Small intestine (tissue), 16 donors: ENCODE measurements at places on chromosomes 16 and 17.
A peak's percentile ranks its signal among the peaks of the same experiment; 100 is the strongest.

DNA sequence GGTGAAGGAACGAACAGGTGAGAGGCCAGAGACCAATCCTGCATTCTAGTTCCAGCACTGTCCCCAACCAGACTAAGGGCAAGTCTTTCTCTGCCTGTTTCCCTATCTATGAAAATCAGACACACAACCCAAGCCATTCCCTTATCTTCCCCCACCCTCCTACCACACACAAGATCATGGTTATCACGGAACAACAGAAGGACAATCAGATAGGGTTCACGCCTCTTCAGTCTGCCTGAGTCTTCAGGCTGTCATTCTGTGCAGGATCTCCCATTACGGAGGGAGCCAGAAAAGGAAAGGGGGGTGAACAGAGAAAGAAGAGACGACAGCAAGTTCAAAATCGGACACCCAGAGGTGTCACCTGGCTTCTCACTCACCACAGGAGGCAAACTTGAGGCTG is 11.1 kb downstream of the TLE7 start:
- DNase-seq: no peak

DNA sequence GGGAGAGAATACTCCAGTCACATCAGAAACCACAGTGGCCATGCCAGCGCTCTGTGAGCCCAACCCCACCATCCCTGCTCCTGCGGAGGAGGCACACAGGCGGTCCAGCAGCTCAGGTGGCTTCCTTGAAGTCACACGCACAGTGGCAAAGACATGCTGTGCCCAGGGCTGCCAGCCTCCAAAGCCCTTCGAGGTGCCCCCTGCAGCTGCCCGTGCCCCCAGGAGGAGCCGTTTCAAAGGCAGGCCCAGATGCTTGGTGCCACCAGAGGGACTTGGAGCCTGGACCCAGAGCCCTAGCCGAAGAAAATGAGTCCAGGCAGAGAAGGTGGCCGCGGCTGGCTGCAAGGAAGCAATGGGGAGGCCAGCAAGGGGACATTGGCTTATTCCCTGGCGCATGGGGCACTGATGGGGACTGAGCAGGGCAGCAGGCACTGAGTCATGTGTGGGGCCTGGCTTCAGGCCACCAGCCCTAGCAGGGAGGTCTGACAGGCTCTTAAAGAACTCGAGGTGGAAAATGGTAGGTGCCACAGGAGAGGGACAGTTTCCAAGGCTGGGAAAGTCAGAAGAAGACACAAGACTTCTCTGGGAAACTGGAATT is 17.2 kb upstream of the CACNG1 start:
- no peak for DNase-seq

- no peak for DNase-seq
Measured at GRCh38 chr16:17591655-17592405, 121.1 kb upstream of the XYLT1 start.

- no peak for DNase-seq
Measured at GRCh38 chr16:89476811-89477261, 13.5 kb downstream of the ANKRD11 start.

- peak; percentile 64 for DNase-seq
Measured at GRCh38 chr17:50687200-50688066, 20.3 kb downstream of the ANKRD40 start.

DNA sequence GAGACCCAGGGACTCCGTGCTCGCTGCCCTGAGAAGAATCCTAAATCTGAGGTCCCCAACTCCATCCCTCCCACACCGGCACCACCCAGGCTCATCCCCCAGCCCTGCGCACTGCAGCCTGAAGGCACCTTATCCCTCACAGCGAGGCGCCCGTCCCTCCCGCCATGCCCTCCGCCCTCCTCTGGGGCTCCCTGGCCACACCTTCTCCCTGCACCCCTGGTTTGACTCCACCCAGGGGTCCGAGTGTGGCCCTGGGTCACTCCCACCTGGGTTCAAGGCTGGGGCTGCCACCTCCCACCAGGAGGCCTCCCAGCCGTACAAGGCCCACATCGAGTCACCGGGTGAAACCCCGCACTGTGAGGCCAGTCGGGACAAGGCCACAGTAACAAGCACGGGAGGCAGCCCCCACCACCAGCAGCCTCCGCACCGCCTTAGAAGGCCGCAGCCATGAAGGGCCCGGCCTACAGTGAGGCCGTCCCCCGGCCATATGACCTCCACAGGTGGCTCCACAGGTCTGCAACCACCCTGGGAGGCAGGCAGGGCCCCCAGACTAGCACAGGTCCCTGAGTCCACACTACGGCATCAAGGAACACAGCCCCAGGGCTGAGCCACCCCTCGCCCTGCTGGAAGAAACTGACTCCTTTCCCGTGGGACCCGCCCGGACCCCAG is 8.3 kb downstream of the HAGH start:
- DNase-seq: no peak

GRCh38 chr17:80689129-80689619 is 144.5 kb downstream of the RPTOR start:
- DNase-seq: no peak

DNA sequence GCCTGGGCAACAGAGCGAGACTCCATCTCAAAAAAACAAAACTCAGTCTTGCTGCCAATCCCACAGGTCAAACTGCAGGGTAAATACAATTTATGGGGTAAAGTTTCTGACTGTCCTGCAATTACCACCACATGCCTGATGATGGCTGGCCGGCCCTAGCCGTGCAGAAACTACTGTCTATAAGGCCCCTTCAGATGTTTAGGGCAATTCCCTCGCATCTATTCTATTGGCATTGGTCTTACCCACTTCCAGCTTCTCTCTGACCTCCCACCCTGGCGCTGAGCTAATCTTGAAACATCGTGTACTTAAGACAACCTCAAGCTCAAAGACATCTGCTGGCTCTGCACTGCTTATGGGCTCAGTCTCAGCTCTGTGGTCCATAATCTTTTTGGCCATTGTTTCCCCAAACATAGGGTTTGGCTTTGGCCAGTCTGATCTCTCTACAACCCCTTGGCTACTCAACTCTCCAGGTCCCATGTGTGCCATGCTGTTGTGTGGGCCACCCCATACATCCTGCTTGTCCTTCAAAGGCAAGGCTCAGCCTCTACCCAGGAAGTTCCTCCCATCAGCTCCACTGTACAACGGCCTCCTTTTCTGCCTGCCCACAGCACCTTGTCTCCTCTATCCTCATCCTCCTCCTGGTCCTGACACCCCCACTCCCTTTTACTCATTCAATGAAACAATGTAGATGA is 16.6 kb downstream of the MAP3K14 start:
- no peak for DNase-seq

DNA sequence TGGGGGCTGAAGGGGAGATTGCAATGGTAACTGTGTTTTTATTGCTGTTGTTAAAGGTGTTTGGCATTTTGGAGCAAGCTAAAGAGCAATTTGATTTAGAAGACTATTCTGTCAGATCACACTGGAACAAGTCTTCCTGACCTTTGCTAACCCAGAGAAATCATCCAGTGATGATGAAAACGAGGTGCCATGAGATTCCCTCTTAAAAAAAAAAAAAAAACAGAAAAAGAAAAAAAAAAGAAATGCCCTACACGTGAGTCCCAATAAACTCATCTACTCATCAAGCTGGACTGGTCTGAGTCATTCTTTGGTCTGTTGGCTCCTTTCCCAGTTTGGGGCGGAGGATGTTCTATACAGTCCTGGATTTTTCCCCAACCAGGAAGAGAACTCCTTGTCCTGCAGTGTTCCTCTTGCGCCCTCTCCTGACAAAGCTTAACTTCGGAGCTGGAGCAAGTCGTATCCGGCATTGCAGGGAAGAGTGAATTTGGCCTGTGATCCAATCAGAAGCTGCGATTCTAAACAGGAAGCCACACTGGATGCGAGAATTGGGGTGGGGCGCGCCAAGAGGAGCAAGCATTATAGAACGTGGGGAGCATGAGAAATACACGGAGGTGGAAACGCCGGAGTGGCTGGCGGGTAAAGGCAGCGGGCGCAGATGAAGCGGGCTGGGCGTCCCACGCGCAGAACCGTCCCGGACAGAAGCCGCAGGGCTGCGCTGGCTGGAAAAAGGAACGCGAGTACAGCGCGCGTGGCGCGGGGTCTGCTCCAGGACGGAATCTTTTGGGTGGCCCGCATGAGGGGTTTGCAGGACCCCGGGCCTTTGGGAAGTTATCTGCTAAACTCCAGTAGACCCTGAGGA is 22.4 kb upstream of the CRYM start:
- peak; percentile 100 for DNase-seq

- DNase-seq: no peak
Measured at GRCh38 chr16:67764158-67764667, 42.1 kb downstream of the RANBP10 start.

GRCh38 chr16:27319257-27319965 is 5.6 kb downstream of the IL4R start:
- DNase-seq: no peak

- no peak for DNase-seq
Measured at GRCh38 chr17:42354956-42355843, 33.0 kb downstream of the STAT3 start.

DNA sequence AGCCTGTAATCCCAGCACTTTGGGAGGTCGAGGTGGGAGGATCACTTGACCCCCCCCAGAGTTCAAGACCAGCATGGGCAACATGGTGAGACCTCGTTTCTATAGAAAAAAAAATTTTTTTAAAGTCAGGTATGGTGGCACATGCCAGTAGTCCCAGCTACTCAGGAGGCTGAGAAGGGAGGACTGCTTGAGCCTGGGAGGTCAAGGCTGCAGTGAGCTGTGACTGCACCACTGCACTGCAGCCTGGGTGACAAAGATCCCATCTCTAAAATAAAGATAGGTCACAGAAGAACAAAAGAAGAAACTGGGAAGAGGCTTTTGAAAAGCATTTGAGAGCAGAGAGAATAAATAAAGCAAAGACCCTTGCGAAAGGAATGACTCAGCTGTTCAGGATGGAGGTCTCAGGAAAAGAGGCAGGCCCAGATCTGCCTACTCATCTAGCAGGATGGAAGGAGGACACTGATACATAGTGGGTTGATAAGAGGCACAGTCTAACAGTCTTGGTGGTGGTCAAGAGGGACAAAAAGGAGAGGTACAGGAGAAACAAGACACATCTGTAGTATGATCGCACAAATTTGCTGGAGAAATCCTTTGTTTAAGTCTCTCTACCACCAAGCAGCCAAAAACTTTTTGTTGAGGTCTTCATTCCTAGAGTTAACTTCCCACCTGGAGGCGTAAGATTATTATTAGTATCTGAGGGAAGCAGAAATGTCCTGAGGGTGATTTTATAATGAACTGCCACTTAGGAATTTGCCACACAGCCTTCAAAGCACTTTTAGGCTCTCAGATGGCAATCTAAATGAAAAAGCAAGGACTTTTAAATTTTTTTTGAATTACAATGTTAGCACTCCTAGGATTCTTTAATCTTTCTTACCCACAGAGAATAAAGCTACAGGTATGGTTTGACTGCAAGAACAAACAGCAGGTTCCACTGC is 17.6 kb downstream of the ZSWIM7 start:
- DNase-seq: no peak

DNA sequence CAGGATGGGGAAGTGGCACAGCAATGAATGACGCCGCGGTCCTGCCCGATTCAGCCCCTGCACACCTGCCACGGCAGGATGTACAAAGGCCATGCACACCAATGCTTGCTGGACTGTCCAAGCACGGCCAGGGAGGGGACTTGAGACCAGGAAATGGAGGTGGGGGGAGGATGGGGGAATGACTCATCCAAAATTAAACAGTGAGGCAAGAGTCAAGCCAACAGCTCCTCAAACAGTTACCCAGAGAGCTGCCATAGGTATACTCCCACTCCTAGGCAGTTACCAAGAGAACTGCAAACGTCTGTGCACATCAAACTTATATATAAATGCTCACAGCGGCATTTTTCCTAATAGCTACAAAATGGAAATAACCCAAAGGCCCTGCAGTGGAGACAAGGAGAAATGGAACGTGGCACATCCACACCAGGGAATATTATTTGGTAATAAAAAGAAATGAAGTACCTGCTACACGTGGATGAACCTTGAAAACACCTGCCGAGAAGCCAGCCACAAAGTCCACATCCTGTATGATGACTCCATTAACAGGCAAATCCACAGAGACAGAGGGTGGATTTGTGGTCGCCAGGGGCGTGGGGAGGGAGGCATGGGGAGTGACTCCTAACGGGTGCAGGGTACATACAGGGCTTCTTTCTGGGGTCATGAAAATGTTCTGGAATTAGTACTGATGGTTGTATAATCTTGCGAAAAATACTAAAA is 54.1 kb downstream of the VAC14 start:
- DNase-seq: peak; percentile 68

DNA sequence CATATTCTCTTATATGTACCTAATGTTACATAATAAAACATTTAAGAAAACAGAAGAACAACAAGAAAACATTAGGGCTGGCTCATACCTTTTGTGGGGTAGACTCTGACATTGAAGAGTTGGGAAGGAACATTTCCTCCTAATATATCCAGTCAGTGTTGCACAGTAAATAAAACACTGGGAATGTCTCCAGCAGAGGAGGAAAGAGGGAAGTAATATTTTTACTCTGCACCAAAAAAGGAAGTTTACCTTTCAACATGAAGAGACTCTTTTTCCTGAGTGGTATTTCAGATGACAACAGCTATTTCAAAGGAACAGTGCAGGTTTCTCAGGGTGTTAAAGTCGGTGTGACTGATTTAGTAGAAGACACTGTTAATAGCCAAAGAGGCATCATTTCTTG is 31.9 kb downstream of the EPN2 start:
- DNase-seq: no peak

DNA sequence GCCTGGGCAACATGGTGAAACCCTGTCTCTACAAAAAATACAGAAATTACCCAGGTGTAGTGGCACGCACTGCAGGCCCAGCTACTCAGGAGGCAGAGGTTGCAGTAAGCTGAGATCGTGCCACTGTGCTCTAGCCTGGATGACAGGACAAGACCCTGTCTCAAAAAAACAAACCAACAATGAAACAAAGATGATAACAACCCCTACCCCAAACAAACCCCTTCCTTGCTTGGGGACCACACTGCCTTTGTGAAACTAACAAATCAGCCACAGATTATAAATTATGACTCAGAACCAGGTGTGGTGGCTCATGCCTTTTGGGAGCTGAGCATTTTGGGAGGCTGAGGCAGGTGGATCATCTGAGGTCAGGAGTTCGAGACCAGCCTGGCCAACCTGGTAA is 75.3 kb upstream of the RPH3AL start:
- DNase-seq: no peak

GRCh38 chr17:74843352-74843627 is 16.4 kb downstream of the GRIN2C start:
- DNase-seq: no peak

DNA sequence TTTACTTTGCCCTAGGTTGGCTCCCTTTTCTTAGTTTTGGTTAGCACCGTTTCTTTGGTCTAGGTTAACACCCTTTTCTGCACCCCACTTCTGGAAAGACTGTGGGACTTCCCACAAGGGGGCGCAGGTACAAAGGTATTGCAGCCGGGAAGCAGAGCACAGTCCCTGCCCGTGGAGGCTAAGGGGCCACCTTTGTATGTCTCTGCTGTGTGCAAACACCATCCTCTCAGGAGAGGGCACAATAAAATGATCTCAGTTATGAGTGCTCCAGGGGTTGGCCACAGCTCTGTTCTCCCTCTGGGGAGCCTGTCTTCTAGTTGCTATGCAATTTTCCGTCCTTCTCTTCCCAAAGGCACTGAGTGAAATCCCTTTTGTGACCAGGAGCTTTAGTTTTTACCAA is 28.4 kb upstream of the TMC5 start:
- DNase-seq: peak; percentile 90

GRCh38 chr17:30368912-30369720 is 9.6 kb upstream of the CPD start:
- DNase-seq: no peak

- DNase-seq: no peak
Measured at GRCh38 chr16:22898131-22898530, 84.2 kb downstream of the HS3ST2 start.

- no peak for DNase-seq
Measured at GRCh38 chr16:29745121-29745852, 503 bp downstream of the C16orf54 start.
